ENCODE measurements at places on chromosomes 12 and 14.

GRCh38 chr14:53464376-53464775 is 311.3 kb upstream of the DDHD1 start:
- DNase-seq: no peak

DNA sequence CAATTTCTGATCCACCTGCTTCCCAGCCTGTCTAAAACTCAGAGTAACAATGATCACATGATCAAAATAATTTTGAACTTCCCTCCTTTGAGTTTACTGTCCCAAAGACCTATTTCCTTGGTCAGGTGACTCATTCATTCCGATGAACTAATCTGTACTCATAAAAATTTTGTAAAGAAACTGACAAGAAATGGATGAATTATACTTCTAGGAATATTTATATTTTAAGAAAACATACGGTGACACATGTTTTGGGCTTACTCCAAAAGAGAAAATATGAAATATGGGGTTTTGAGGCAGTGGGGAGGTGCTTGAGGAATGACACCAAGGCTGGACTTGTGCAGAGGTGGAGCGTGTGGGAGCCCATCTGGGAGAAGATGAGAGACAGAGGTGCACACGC is 42.0 kb downstream of the GUCY2C start:
- DNase-seq: no peak

- peak; percentile 55 for DNase-seq
Observed at GRCh38 chr12:112848972-112849371, 57.4 kb downstream of the RPH3A start.

DNA sequence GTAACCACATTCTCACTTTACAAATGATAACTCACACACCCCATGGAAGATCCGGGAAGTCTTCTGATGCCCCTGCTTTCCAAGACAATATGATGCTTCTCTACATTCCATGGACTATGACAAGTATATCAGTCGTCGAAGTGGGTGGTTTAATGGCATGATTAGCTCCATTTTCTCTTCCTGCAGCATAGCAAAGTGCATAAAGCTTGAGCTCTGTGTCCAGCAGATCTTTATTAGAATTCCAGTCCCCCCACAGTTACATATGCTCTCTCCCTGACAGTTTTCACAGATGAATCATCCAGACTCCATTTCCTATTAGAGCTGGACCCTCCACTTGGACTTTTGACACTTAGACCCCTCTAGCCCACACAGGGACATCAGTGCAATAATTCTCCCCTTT is 174.9 kb downstream of the BCAT1 start:
- DNase-seq: no peak

DNA sequence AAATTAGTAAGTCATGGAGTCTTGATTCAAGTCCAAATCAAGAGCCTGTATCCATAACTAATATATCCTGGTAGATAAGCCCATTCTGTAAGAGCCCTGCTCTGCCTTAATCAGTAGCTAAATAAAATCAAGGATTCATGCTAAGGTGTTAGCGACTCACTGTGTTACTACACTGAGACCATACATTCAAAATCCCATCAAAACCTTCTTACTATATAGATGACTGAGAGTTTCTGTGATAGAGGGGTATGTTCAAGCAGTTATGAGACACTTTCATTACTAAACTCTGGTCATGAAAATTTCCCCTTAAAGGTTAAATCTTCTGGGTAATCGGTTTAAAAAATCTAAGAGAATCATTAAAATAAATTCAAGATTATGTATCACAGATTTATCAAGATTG is 78.5 kb downstream of the MDGA2 start:
- no peak for DNase-seq

DNA sequence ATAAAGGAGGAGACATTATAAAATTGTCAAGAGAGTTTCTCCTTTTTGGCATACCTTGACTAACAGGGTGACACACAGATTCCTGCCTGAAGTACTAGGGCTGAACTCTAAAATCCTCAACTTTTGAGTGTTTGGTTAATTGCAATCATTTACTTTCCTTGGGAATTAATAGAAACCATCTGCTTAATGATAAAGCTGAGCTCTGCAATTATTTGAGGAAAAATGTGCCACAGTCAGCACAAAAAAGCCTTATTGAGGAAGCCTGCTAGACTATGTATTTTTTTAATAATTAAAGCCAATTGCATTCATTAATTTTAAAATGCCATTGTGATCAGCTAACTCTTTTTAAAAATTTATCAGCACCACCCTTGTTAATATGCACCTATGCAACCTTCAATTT is 38.7 kb downstream of the PRICKLE1 start:
- no peak for DNase-seq

- no peak for DNase-seq
Observed at GRCh38 chr12:38110026-38110699, 206.4 kb upstream of the ALG10B start.

DNA sequence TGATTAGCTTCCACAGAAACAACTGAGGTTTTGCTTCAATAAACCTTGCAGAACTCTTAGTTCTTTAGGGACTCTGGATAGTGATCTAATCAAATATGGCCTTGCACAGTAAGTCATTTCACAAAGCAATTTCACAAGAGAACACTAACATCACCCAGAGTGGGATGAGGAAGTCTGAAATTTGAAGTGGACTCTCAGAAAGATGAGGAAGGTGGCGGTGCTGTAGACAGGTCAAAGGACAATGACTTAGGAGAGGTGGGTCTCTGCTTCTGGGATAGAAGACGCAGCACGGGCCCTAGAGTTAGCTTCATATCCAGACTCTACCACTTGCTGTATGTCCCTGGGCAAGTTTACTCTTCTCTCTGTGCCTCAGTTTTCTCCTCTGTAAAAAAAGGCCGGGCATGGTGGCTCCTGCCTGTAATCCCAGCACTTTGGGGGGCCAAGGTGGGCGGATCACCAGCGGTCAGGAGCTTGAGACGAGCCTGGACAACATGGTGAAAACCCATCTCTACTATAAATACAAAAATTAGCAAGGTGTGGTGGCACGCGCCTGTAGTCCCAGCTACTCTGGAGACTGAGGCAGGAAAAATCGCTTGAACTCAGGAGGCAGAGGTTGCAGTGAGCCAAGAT is 18.9 kb downstream of the FOS start:
- DNase-seq: no peak

DNA sequence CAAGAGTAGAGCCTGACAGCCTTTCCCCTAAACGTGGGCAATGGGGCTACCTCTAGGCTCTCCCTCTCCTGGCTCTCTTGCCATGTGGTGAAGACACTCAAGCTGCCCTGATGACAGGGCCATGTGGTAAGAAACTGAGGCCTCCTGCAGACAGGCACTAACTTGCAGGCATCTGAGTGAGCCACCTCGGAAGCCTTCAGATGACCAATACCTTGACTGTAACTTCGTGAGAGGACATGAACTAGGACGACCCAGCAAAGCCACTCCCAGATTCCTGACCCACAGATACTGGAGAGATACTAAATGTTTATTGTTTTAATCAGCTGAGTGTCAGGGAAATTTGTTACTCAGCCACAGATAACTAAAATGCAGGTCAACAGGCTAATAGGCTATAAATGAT is 96.4 kb downstream of the EFCAB11 start:
- DNase-seq: no peak

DNA sequence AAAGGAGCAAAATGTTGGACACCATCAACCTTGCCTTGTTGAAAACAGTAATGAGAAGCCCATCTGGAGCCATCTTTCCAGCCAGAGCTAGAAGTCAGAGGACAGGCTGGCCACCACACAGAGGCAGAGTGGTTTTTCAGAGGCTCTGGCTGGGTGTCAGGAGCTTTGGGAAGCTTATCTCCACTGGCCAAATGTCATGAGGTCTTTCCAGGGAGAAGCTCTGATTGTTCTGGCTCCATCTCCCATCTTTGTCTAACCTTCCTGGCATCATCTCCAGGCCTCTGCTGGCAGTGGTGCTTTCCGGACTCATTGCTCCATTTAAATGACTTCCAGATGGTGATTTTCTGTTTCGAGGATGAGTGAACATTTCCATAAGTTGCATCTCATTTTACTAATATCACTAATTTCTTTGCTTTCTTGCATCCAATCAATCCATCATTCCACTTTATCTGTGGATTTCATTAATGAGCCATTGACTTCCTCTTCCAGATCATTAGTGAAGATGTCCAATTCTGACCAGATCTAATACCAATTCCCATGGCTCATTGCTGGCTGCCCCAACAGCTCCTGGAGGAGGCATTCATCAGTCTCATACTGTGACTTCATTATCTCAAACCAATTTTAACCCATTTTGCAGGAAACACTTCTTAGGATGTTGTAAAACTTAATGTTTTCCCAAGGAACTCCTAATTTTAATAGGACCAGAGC is 35.3 kb upstream of the TMTC1 start:
- DNase-seq: no peak

DNA sequence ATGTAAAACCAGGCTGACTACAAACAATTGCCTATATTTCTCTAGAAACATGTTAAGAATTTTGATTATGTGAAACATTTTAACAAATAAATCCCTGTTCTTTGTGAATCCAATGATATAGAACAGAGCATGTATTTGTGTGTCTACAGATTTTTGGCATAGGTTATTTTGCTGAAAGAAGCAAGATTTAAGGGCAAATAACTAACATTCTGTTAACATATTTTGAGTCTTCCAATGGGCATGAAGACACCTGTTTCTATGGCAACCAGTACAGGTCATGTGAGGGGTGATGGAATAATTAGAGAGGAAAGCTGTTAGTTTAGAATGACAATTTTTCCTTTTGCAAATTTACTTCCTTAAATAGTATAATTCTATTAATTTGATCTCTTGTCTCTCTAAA is 8.8 kb downstream of the ART4 start:
- DNase-seq: no peak

GRCh38 chr12:88163371-88163770 is 21.3 kb downstream of the TMTC3 start:
- no peak for DNase-seq

GRCh38 chr14:69841656-69842055 is 37.6 kb upstream of the SMOC1 start:
- no peak for DNase-seq

- DNase-seq: peak; percentile 51
Observed at GRCh38 chr12:121467638-121468498, 68.0 kb downstream of the RNF34 start.

GRCh38 chr14:53621921-53622320 is 334.7 kb downstream of the BMP4 start:
- DNase-seq: no peak

DNA sequence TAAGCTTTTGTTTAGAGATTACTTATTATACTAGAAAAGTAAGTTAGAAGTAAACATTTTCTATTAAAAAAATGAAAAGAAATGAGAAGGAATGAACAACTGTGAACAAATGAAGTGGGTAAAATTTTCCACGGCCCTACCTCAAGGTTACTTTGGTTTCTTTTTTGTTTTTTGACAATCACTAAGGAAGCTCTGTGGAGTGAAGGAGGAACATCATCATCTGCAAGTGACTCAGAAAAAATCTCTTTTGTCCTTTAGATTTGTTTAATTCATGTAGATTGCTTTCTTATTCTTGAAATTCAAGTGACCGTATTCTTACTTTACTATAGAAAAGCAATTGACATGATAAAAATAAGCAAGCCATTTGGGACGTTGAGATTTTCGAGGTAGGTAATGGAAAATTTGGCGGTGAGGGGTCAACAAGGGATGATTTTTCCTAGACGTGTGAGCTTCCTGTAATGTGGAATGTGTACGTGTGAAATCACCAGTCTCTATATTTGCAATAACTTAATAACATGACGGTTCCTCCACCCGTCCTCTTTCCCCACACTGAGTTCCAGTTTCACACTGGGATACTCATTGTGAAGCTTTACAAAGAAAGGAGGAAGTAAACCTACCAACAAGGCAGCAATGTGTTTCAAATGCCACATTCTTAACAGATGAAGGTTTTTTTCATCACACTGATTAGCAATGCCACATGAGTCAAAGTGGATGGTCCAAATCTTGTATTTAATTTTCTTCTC is 62.3 kb upstream of the EGLN3 start:
- DNase-seq: no peak

DNA sequence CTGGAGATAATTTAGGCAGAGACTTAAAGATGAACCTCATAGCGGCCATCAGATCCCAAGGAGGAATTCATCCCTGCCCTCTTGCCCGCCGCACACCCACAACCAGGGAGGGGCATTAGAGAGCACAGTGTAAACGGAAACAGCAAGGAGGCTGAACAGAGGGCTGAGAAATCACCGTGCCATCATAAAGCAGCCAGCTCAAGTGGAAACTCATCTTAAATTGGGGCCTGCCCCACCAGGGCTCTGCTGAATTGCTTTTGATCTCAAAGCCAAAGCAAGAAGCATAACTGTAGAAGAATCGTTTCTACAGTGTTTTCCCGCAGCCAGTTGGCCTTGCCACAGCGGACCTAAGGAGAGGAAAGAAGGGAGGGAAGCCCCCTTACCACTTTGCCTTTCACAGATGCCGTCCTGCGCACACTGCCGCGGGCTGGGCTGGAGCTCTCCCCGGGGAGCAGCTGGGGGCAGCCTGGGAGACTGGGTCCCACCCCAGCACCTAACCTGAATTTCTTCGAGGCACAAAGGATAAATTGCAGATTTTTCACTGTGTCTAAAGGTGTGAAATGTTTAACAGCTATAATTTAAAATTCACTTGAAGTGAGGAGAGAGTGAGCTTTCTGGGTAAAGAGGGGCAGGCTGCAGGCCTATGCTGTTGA is 51.8 kb upstream of the MMP17 start:
- DNase-seq: no peak

DNA sequence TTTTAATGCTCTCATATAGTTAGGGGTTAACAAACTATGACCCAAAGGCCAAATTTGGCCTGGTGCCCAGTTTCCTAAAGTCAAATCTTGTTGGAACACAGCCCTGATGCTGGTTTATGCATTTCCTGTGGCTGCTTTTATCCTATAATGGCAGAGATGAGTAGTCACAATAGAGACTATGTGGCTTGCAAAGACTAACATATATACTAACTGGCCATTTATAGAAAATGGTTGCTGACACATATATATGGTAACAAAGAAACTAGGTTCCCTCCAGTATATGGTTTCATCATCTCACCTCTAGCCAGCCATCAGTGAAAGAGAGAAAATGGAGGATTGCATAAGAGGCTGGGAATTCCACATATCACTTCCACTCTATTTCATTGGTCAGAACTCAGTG is 10.8 kb downstream of the NAV3 start:
- DNase-seq: no peak

GRCh38 chr12:2268471-2269286 is 215.9 kb downstream of the CACNA1C start:
- no peak for DNase-seq

DNA sequence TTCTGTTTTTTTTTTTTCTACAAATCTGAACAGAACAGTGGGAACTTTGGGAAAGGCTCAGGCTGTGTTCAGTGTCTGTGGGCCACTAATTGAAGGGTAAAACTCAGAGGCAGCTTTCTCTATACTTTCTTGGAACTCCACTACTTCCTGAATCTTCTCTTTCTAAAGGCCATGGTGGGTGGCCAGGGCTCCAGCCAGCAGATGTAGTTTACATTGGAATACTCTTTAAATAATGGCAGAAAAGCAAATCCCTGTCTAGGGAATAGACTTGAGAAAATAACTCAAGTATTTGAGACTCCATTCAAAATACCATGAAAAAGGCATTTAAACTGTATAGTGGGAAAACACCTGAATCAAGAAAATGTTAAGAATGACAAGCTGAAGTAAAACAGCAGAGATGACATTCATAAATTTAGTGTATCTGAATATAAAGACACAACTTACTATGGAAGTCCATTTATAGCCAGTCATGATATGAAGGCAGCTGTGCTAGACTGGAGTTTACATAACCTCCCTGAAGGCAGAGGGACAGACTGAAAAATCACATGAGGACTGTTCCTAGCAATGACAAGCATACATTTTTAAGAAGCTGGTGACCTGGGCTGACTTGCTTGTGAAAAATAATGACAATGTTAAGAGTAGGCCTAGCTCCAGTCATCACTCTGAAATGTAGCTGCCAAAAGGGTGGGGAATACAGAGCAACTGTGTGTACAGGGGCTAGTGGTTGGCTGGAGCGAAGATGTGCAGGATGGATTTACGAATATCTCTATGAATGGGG is 168.6 kb downstream of the STXBP6 start:
- DNase-seq: no peak
